ENCODE measurements at places on chromosomes 3 and 15.

DNA sequence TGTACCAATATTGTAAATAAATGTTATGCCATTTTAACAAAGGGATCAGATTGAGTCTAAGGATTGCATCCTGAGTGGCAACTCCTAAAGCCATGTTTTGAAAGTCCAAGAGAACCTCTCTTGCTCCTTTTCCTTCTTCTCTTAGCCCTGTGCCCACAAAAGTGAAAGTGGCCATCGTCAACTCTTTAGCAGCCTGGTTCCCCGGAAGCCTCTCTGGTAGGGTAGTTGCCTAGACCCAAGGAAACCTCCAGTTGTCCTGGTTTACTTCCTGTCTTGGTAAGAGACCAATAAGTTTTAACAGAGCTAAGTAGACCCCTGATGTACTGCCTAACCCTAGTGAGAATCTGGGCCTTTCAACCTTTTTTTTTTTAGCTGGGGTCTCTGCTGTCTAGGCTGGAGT, 10.2 kb upstream of the ITPKA start:
- no peak for DNase-seq

- no peak for DNase-seq
Measured at GRCh38 chr3:111846039-111846438, 13.0 kb upstream of the PHLDB2 start.

DNA sequence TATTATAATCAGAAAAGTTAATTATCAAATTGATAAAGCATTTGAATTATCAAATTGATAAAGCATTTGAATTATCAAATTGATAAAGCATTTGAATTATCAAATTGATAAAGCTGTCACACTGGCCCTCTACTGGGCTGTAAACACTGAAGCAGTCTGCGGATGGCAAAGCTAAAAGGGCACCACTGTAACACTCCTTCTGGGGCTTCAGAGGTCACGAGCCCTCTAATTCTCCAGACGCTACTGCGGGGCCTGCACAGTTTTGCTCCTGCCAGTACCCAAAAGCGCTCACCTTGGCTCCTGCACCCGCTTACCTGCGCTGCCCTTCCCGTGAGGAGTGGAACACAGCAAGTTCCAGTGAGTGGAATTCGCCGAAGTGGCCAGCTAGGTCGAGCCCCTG, 409.0 kb upstream of the KCNMB2 start:
- DNase-seq: no peak

DNA sequence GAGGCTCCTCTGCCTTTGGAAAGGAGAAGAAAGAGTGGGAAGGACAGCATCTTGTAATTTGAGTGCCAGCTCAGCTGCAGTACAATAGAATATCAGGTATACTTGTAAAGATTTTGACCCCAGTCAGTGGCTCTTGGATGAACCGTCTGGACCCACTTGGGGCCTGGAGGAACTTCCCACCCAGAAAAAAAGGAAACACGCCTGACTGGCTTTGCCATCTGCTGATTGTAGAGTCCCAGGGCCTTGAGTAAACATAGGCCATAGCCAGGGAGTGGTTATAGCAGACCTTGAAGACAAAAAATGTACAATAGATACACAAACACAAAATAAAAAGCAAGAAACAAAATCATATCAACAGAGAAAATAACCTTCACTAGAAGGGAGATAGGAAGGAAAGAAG, 112.1 kb downstream of the GOLIM4 start:
- DNase-seq: no peak

DNA sequence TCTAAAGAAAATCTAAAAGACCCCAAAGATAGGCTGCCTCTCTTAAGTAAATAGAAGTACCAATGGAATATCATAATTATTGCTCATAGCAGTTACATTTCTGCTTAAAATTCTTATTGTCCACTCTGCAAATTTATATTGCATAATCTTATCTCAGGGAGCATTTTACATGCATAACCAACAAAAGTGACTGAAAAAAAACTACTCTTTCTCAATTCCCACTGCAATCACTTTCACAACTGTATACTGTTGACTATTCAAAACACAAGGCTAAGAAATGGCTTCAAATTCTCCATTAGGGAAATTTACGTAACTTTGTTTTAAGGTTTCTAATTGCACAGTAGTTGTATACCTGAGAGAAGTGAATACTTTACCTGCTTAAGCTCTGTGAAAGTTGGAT, 56.3 kb downstream of the HMG20A start:
- no peak for DNase-seq

GRCh38 chr15:25481208-25481859, 42.5 kb upstream of the UBE3A start:
- DNase-seq: no peak

GRCh38 chr3:143885780-143886427, 37.6 kb upstream of the SLC9A9 start:
- peak; percentile 49 for DNase-seq

GRCh38 chr15:50873935-50874361, 34.5 kb upstream of the AP4E1 start:
- DNase-seq: no peak

GRCh38 chr3:54079314-54079713, 43.0 kb upstream of the CACNA2D3 start:
- DNase-seq: no peak

GRCh38 chr3:15977090-15977489, 179.3 kb upstream of the ANKRD28 start:
- DNase-seq: no peak

DNA sequence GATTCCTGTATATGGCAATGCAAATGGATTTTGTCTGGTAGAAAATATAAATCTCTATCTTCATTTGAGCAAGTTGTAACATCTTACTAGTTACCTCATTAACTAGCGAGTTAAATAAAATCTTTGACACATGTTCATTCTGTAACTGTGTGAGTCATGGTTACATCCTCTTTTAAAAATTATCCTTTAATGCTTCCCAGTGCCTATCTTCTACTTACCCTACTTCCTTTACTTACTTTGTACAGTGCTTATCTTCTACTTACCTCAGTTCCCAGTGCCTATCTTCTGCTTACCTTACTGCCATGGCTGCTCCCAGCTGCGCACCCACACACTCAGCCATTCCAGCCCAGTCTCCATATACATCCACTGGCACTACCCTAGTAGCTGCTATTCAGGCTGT, 71.9 kb upstream of the GOLGA8B start:
- no peak for DNase-seq

DNA sequence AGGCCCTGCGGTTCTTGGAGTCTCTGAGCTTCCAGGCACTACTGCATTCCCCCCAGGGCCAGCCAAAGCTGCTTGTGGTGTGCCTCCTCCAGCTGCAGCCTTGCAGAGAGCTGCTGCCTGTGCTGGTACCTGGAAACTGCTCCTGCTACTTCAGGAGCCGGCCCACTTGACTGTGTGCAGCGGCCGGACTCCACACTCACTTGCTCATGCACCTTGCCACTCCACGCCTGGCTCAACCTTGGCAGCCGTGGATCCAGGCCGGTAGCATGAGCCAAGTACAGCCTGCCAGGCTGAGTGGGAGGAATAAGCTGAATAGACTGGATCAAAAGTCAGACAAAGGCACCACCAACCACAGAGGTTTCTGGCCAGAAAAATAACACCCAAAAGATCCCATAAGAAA, 169.7 kb downstream of the TJP1 start:
- DNase-seq: no peak

GRCh38 chr3:131174752-131175151, 148.1 kb downstream of the NEK11 start:
- no peak for DNase-seq

GRCh38 chr3:72482589-72483321, 365.5 kb downstream of the SHQ1 start:
- DNase-seq: peak; percentile 63
